ENCODE measurements at places on chromosomes 11 and 22.

DNA sequence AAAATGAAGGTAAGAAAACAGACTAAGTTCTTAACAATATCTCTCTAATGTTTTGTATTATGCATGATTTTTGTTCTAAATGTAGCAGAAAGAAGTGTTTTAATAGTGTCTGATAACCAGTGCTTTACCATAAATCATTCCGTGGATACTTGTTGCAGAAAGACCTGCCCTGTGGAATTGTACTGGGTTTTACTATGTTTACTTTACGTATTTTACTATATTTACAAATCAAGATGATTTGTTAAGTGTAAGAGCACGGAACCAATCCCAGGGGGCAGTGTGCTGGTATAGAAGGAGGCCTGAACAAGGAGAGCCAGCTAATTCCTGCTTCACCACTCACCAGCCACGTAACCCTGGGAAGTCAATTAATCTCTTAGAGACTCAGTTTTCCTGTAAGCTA lies 1.4 kb downstream of the HTR3B start:
- no peak for DNase-seq

DNA sequence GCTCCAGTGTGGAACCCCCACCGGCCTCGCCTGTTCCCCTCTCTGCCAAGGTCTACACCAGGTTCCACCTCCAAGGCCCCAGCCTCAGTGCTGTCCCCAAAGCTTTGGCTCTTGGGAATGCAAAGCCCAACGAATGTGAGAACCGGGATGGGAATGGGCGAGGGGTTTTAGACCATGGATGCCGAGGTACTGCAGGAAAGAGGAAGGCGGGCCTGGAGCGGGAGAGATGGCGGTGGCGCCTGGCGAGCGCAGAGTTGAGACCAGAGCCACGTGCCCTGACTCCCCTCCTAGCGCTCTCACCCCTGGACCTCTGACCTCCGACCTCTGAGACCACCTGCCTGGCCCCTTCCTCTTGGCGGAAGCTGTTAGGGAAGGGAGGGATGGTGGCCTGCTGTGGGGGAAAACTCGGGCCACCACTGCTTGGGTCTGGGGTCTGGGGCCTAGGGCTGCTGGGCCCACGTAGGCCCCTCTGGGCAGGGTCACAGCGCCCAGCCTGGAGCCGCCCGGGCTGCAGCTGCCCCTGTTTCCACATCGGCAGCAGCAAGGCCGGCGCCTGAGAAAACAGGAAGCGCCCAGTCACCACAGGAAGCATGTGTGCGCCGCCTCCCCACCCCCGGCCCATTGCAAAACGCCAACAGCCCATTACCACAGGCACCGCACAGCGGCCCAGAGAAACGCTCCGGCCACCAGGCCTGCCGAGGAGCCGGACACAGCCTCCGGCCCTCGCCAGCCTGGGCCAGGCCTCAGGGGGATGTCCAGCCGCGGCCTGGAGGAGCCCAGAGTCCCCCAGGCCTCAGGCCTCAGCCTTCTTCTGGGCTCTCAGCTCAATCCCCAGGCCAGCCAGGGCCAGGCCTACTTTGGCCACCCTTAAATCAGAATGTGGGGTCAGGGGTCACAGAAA lies 13.8 kb upstream of the SLC39A13 start:
- no peak for DNase-seq

GRCh38 chr11:115930886-115931547 lies 426.8 kb upstream of the CADM1 start:
- peak; percentile 17 for DNase-seq

DNA sequence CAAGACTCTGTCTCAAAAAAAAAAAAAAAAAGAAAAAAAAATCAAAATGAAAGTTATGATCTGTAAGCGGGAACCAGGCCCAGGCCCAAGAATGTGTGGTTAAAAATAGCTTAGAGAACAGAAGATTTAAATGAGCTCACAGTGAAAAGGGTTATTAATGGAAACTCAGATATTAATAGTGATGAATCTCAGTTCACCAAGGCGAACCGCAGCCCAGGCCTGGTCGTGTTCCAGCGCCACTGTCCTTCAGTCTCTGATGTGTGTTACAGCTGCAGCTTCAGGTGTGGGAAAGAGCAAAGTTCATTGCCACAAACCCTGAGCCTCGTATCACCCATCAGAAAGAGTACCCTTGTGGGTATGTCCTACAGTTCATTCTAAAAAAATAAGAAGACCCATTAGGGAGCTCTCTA lies 107.1 kb downstream of the GAB2 start:
- DNase-seq, result no peak

DNA sequence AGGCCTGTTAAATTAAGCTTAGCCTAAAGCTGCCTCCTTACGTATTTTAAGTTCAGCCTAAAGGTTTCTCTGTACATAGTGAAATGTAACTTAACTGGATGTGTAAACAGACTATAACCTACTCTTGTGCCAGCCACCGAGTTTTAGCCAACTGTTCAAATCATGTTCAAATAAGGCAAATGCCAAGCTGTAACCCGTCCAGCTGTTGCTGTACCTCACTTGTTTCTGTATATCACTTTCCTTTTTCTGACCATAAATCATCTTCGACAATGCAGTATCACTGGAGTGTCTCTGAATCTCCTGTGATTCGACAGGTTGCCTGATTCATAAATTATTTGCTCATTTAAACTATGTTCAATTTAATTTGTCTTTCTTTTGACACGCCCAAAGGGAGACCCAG lies 4.0 kb upstream of the PLAAT5 start:
- DNase-seq, result no peak

DNA sequence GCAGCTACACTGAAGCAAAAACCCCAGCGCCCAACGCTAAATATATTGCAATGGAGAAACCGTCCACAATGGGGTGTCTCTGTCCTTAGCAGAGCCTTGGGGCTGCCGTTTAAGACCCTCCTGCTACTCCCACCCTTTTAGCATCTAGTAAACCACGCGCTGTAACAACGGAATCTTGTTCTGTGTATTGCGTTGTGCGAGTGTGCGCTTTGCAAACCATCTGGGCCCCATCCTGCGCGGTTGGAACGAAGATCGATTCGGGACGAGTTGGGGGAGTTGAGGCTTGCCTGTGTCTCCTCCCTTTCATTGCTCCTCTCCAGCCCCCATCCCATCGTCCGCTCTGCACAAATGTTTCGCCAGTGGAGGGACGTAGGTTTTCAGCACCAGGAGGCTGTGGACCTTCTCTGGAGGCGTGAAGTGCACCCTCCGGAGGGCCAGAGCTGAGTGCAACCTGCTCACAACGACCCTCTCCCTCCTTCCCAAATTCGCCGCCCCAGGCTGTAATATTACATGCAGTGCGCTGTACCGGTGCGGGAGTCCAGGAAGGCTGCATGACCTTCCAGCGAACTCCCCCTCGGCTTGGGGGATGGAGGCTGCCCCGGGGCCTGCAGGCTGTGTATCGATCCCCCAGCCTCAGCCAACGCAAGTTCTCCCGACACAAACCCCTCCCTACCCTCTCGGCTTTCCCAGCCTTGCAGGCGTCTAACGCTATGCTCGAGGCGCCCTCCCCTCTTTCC lies 1.6 kb upstream of the KMT2A start:
- no peak for DNase-seq

DNA sequence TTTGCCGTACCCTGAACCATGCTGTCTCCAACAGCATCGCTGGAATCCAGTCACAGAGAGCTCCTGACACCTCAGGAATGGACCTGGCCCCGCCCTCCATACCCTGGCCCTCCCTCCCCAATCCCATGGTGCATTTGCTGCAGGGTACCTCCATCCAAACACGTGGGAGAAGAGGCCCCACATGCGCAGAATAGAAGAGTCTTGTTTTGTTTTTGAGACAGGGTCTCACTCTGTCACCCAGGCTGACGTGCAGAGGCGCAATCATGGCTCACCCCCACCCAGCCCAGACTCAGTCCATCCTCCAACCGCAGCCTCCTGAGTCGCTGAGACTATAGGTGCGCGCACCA lies 2.3 kb upstream of the PNPLA2 start:
- no peak for DNase-seq

DNA sequence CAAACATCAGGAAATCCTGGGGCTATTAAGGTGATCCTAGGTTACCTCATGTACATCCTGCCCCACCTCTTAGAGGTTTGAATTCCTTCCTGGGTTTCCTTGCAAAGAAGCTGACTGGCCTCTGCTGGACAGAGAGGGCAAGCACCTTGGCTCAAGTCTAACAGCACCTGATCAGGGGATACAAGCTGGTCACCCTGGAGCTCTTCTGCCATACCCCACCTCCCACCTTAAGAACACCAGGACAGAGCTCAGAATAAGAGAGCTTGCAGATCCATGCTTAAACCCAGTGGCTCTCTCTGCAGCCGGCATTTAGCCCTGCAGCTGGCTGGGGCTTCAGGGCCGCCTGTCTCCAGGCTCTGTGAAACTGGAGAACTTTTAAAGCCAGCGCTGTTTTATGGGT lies 386.6 kb upstream of the NARS2 start:
- DNase-seq, result peak; percentile 7

DNA sequence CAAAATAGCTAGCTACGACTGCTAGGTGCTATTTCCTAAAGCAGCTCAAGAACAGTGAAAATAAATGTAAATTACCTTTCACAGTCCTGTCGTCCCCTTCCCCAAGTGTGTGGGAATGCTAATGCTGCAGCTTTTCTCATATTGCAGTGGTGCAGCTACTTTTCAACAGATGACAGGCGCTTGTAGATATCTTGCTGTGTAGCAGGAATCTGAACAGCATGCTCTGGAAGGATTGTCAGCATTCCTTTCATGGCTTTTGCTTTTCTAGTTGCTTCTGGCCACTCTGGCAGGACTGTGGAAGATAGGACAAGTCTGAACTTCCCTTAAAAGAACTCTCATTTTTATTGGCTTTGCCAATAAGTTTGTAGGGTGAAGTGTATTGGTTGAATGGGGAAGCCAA lies 18.8 kb downstream of the FAR1 start:
- DNase-seq, result no peak

DNA sequence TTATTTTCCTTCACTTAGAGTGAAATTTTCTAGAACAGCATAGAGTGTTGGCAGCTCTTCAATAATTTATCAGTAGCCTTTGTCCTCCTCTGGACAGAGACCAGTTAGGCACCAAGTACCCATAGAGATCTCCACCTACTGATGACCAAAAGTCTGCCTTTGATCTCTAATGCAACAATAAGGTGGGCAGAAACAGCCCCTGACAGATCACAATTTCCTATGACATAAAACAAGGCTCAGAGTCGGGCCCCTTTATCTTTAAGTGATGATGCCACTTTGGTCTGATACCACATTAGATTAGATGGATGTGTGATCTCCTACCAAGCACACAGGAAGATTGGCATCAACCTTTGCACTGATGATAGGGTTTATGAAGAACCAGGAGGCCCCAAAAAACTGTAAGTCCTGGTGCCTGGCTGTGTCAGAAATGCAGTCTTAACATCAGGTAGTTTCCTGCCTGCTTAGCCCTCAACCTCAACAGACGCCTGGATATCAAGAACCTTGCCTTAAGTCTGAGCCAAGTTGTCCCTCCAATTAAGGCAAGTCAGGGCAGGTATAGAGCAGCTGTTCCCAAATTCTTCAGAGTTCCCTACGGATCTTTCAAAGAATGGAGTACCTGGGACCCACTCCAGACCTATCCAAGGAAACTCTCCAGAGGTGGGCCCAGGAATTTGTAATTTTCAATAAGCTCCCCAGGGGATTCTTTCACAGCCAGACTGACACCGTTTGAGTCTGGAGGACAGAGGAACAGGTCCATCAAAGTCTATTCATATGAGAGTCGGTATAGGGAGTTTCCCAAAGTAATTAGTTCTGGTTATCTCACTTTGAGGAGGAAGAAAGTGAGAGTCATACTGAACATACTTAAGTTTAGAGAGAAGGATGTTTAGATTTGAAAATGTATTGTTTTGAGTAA lies 30.6 kb upstream of the TMPRSS4 start:
- no peak for DNase-seq

GRCh38 chr22:45238957-45239680 lies 1.6 kb downstream of the KIAA0930 start:
- no peak for DNase-seq

DNA sequence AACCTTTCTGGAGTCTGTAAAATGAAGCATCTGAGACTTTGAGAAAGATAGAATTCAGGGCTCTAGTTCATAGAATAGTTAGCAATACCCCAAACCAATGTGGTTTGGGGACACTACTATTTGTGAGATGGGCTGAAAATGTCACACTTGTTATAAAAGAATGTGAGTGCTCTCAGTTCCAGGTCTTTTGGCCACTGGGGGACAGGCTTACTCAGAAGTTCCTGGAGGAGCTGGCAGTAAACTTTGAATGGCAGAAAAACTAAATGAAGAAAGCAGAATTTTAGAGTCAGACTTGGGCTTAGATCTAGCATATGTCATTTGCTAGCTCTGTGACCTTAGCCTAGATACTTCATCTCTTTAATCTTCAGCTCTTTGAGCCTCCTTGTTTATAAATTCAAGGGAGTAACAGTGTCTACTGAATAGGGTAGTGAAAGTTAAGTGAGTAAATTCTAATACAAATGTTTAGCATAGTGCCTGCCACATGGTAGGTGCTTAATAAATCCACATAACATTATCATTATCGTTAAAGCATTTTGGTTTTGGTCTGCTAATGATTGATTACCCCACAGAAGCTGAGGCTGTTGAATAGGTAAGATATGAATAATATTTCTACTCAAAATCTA lies 3.7 kb downstream of the LYVE1 start:
- no peak for DNase-seq

GRCh38 chr11:113016905-113017304 lies 55.7 kb downstream of the NCAM1 start:
- DNase-seq, result no peak

DNA sequence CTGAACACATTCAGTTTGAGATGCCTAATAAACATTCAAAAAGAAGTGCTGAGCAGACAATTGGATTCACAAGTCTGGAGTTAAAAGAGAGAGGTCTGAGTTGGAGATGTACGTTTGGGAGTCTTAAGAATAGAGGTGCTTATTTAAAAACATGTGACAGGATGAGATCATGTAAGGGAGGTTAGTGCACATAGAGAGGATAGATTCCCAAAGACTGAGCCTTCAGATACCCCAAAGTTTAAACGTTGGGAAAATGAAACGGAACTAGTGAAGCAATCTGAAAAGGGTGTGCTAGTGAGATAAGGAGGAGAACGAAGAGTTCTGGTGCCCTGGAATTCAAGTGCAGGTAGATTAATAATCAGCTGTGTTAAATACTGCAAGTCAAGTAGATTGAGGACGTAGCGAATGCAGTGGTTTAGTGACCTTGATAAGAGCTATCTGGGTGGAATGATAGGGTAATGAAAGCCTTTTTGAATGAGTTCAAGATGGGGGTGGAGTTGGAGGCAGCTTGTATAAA lies 63.7 kb downstream of the HIPK3 start:
- no peak for DNase-seq

DNA sequence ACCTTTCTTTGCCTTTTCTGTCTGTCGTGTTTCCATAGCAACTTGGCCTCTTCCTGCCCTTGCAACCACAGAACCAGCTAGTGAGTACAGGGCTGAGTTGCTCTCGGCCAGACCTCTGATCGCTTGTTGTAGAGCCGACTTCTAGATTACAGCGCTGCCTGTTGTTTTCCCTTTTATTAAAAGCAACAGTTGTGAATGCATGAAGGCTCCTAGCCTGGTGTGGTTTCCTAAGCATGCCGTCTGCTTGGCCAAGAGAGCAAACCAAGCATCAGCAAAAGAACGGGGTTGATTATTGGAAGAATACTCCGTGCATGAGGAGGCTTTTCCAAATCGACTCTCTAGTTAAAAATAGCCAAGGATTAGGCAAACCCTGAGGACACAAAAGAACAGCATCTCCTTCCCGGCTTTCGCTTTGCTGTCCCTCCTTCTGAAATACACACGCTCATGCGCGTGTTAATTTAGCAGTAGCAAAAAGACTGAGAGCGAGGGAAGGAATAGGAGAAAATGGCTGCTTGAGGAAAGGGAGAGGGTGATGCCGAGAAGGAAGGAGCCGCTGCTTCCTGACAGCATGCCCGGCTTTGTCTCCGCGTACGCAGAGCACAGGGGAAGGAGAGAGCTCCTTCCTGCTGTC lies 71.5 kb upstream of the TTC12 start:
- DNase-seq, result no peak
